ENCODE measurements at places on chromosomes 4 and X. TPM values are rescaled to one million over a fixed set of nuclear protein-coding genes. Genes with fewer than 3 reads are reported as not detected.

GRCh38 chr4:139188648-139189416 is 11.8 kb upstream of the ELF2 start:
- H3K4me3 ChIP-seq = no peak overlapping the region
- no peak for DNase-seq
- no peak overlapping the region for H3K27ac ChIP-seq
- no peaks in the 10 kb centered on the region for H3K27me3 ChIP-seq

SMPX gene
- total RNA-seq = not detected

RNF128 gene
- 20.4 TPM for total RNA-seq

DNA sequence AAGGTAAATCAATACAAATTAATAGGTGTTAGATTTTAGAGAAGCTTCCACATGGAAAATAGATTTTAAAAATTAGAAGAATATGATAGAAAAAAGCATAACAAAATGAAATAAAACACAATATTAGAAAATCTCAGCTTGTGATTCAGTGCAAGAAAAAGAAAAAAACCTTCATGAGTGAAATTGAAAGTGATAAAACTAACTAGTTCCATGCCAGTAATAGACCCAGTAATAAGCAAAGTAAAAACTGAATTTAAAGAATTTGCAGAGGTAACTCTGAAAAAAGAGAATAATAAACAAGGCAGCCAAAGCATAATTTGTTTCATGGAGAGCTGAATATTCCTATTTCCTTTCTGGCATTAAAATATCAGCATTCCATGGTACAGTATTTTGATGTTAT is 174.3 kb upstream of the TENM3 start:
- H3K4me3 ChIP-seq = no peak overlapping the region
- no peak for DNase-seq
- H3K36me3 ChIP-seq = no peaks in the 10 kb centered on the region
- H3K4me1 ChIP-seq = no peaks in the 10 kb centered on the region

- no peaks in the 10 kb centered on the region for H3K27me3 ChIP-seq
- no peak for DNase-seq
- no peak overlapping the region for H3K27ac ChIP-seq
- H3K4me3 ChIP-seq = no peak overlapping the region
These were observed 18.5 kb downstream of the SPATA18 start for GRCh38 chr4:52069571-52069970.

CYTL1 gene
- total RNA-seq = 3.1 TPM

- DNase-seq = peak; percentile 88
- H3K4me3 ChIP-seq = no peak overlapping the region
- H3K27ac ChIP-seq = no peak overlapping the region
- no peaks in the 10 kb centered on the region for H3K4me1 ChIP-seq
- H3K36me3 ChIP-seq = no peaks in the 10 kb centered on the region
These were observed 42.8 kb downstream of the HTT-AS start for GRCh38 chr4:3031357-3032082.

- H3K27me3 ChIP-seq = no peaks in the 10 kb centered on the region
- H3K36me3 ChIP-seq = no peaks in the 10 kb centered on the region
- peaks cover 32% of the 10 kb centered on the region for H3K4me1 ChIP-seq
- H3K4me3 ChIP-seq = no peak overlapping the region
- H3K27ac ChIP-seq = no peak overlapping the region
These were observed 101.4 kb downstream of the ARHGAP10 start for GRCh38 chr4:147833254-147833653.

GRCh38 chr4:47213971-47214370 is 182.6 kb downstream of the GABRB1 start:
- no peak overlapping the region for H3K4me3 ChIP-seq
- H3K4me1 ChIP-seq = no peaks in the 10 kb centered on the region
- H3K27ac ChIP-seq = no peak overlapping the region
- H3K36me3 ChIP-seq = no peaks in the 10 kb centered on the region
- no peak for DNase-seq
- no peaks in the 10 kb centered on the region for H3K27me3 ChIP-seq

DNA sequence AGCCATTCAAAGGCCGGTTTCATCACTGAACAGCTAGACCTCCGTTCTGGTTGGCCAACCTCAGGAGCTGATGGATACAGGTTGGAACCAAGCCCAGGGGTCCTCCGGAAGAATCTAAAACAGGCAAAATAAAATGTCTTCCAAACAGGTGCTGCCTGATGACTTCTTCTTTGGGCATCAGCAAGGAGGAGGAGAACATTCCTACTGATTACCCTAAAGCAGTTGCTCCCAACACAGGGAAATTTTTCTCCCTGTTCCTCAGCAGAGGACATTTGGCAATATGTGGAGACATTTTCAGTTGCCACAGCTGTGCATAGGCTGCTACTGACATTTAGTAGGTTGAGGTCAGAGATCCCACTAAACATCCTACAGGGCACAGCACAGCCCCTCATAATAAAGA is 319.3 kb upstream of the PPARGC1A start:
- peaks cover 5% of the 10 kb centered on the region for H3K27me3 ChIP-seq
- H3K4me3 ChIP-seq = no peak overlapping the region
- DNase-seq = no peak
- H3K4me1 ChIP-seq = no peaks in the 10 kb centered on the region
- no peaks in the 10 kb centered on the region for H3K36me3 ChIP-seq

MAGEE2 gene
- not detected for total RNA-seq

- H3K27me3 ChIP-seq = no peaks in the 10 kb centered on the region
- no peak overlapping the region for H3K4me3 ChIP-seq
- H3K27ac ChIP-seq = no peak overlapping the region
- no peaks in the 10 kb centered on the region for H3K36me3 ChIP-seq
- no peak for DNase-seq
These were observed 1206.1 kb downstream of the ARAP2 start for GRCh38 chr4:35038079-35038805.

GRCh38 chr4:57020467-57021101 is 41.9 kb downstream of the POLR2B start:
- H3K36me3 ChIP-seq = peaks cover 50% of the 10 kb centered on the region
- H3K27ac ChIP-seq = no peak overlapping the region
- no peak for DNase-seq

DNA sequence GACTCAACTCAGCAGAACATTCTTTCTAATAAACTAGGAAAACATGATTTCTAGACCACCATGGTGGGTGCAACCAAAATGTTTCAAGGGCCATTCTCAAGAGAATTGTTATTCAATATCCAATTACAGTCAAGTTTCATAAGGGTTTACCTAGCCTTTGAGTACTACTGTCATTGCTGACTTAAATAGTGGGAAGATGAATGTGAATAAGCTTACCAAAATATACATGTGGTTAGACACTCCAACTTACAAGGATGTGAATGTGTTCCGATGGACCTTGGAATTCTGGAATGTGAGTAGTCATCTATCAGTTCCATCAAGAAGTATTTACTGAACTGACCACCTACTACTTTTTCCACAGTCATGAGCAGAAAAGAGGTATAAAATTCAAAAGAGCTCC is 16.9 kb downstream of the SH3RF1 start:
- DNase-seq = no peak
- H3K4me1 ChIP-seq = peaks cover 90% of the 10 kb centered on the region
- no peak overlapping the region for H3K4me3 ChIP-seq
- H3K27ac ChIP-seq = peak overlapping the region; percentile 80
- H3K27me3 ChIP-seq = no peaks in the 10 kb centered on the region

- no peak overlapping the region for H3K4me3 ChIP-seq
- H3K4me1 ChIP-seq = peaks cover 10% of the 10 kb centered on the region
- no peaks in the 10 kb centered on the region for H3K36me3 ChIP-seq
- DNase-seq = no peak
These were observed 22.8 kb downstream of the MEPE start for GRCh38 chr4:87855559-87855958.

GRCh38 chr4:108965016-108965415 is 202.2 kb upstream of the ETNPPL start:
- H3K4me3 ChIP-seq = no peak overlapping the region
- no peak for DNase-seq
- H3K27ac ChIP-seq = no peak overlapping the region
- no peaks in the 10 kb centered on the region for H3K27me3 ChIP-seq
- H3K36me3 ChIP-seq = no peaks in the 10 kb centered on the region

ZXDA gene
- 7.0 TPM for total RNA-seq

FGF5 gene
- not detected for total RNA-seq

GRCh38 chrX:122579526-122579925 is 604.6 kb upstream of the GRIA3 start:
- H3K4me3 ChIP-seq = no peak overlapping the region
- no peaks in the 10 kb centered on the region for H3K27me3 ChIP-seq
- no peaks in the 10 kb centered on the region for H3K4me1 ChIP-seq
- no peak overlapping the region for H3K27ac ChIP-seq

DNA sequence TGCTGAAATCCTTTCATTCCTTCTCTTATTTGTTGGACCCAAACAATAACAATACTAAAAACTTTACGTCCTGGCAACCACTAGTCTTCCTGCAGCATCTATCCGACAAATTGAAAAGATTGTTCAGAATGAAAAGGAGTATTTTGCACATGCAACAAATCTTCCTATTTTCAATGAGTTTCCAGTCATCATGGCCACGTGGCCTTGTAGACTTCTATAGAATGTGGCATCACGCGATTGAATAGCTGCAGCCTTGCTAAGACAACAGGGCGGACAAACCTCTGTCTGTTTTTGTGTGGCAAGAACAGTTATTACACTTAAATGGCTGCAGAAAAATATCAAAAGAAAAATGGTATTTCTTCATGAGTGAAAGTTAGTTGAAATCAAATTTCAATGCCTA is 297.9 kb upstream of the LCORL start:
- no peaks in the 10 kb centered on the region for H3K36me3 ChIP-seq
- no peak overlapping the region for H3K4me3 ChIP-seq
- peaks cover 8% of the 10 kb centered on the region for H3K4me1 ChIP-seq
- DNase-seq = no peak
- H3K27me3 ChIP-seq = no peaks in the 10 kb centered on the region
- peak overlapping the region; percentile 28 for H3K27ac ChIP-seq

PDCL2 gene
- not detected for total RNA-seq

GRCh38 chrX:21408307-21408706 is 34.1 kb downstream of the CNKSR2 start:
- H3K27me3 ChIP-seq = no peaks in the 10 kb centered on the region
- H3K4me3 ChIP-seq = no peak overlapping the region
- peaks cover 6% of the 10 kb centered on the region for H3K4me1 ChIP-seq
- H3K27ac ChIP-seq = no peak overlapping the region
- DNase-seq = peak; percentile 48

PRDM5 gene
- 36.3 TPM for total RNA-seq

DNA sequence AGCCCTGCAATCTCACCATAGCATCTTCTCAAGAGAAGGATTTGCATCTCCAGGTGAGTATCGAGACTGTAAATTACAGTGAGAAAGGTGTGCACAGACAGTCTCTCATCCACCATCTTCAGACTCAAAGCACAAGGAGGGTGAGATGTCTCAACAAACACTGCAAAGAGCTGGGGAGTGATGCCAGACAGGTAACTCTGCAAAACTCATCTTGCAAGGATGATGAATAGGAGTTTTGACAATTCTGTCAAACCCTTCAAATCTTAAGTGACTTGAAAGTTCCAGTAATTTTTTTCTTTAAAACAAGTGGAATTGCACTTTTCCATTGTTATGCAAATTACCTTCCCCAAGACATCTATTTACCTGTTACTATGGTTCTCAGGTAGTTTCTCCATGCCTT is 277.2 kb upstream of the VCX3A start:
- no peaks in the 10 kb centered on the region for H3K36me3 ChIP-seq
- no peak overlapping the region for H3K27ac ChIP-seq
- no peak overlapping the region for H3K4me3 ChIP-seq
- H3K4me1 ChIP-seq = no peaks in the 10 kb centered on the region
- no peak for DNase-seq
- no peaks in the 10 kb centered on the region for H3K27me3 ChIP-seq

- DNase-seq = no peak
- H3K27ac ChIP-seq = no peak overlapping the region
- H3K27me3 ChIP-seq = no peaks in the 10 kb centered on the region
- H3K4me1 ChIP-seq = peaks cover 8% of the 10 kb centered on the region
- H3K36me3 ChIP-seq = no peaks in the 10 kb centered on the region
These were observed 66.3 kb downstream of the CLDN34 start for GRCh38 chrX:10033375-10034007.

ADH1A gene
- 0.26 TPM for total RNA-seq

GAGE12F gene
- not detected for total RNA-seq

DNA sequence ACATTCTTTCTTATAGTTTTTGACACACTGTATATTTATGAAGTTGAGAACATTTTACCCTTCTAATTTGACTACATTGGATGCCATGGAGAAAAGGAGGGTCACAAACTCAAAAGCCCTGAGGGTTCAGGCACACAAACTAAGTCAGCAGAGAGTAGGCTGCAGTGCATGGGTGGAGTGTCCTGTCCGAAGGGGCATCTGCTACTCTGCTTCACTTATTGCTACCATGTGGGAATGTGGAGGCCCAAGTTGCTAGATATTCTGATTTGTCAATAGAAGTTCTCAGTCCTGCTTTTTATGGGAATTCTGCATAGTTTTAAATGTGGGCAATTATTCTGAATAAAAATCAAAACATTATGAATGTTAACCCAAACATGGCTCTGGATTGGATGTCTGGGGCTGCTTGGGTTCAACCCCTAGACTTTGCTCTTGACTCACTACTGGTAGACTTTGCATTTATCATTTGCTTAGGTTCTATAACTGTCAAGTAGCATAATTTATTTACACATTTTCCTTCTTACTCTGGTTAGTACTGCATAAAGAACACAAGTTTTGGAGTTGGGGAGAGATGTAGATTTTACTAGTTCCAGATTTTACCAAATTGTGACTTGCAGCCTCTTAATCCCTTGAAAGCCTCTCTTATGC is 255.1 kb downstream of the SPRY1 start:
- peaks cover 39% of the 10 kb centered on the region for H3K4me1 ChIP-seq
- H3K4me3 ChIP-seq = no peak overlapping the region

DNA sequence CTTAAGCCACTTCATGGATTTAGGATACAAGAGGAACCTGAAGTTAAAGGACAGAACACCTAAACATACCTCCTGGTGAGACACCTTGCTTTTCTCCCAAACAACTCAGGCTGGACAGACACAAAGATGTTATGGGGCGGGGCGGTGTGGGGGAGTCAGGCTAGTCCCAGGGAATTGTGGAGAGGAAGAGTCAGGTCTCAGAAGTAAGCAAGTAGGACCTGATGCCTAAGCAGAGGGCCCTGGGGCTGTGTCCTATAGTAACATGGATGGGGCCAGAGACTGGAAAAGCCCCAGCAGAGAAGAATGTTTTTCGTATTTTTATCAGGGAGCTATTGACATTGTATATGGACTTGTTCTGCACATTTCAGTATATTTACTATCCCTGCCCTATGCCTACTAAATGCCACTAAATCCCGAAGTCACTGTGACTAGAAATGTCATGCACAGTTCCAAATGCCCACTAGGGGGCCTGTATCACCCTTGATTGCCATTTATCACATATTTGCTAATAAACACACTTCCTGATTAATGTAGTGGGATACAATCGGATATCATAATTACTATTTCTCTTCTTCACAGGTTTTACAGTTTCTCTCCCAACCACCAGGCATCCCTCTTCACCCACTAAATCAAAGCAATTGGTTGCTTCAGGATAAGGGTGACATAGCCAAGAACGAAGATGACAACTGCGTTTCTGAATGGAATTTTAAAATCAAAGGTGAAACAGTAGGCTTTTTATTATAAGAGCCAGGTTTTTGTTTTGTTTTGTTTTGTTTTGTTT is 23.8 kb upstream of the ARHGAP10 start:
- no peaks in the 10 kb centered on the region for H3K27me3 ChIP-seq
- peaks cover 3% of the 10 kb centered on the region for H3K4me1 ChIP-seq
- no peaks in the 10 kb centered on the region for H3K36me3 ChIP-seq
- no peak overlapping the region for H3K27ac ChIP-seq
- DNase-seq = peak; percentile 63

- no peak overlapping the region for H3K27ac ChIP-seq
- H3K4me3 ChIP-seq = no peak overlapping the region
- H3K36me3 ChIP-seq = no peaks in the 10 kb centered on the region
- no peaks in the 10 kb centered on the region for H3K27me3 ChIP-seq
- DNase-seq = no peak
These were observed 252.4 kb upstream of the RPS6KA3 start for GRCh38 chrX:20519146-20519545.

GRCh38 chr4:3677748-3678070 is 88.5 kb upstream of the ADRA2C start:
- no peak for DNase-seq
- H3K4me1 ChIP-seq = no peaks in the 10 kb centered on the region
- no peaks in the 10 kb centered on the region for H3K27me3 ChIP-seq
- H3K36me3 ChIP-seq = no peaks in the 10 kb centered on the region
- H3K4me3 ChIP-seq = no peak overlapping the region
